ENCODE measurements at places on chromosomes 5 and 9.

DNA sequence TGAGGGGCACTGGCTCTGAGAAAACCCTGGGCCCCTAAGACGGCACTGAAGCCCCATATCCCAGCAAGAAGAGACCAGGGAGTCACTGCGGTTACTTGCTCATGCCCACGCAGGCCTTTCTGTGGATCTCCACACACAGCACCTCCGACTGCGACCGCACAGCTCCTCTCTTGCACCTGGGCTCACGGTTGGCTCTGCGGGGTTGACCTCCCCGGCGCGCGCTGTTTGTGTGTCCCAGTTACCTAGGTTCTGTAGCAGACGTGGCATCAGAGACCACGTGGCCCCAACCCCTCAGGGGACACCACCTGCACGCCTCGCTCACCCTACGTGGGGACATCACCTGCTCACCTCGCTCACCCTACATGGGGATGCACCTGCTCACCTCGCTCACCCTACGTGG lies 12.7 kb downstream of the LPCAT1 start:
- no peak for DNase-seq

DNA sequence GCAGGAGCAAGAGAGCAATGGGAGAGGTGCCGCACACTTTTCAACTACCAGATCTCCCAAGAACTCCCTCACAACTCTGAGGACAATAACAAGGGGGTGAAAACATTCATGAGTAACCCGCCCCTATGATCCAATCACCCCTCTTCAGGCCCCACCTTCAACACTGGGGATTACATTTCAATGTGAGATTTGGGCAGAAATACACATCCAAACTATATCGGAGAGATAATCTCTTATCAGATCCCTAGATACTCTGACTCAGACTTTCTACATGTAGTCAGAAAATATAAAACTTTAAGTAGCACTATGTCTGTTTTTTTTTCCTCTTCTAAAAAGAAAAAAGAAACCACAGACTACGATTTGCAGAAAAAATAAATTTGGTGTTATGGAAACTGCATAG lies 1595.9 kb upstream of the NUDT12 start:
- no peak for DNase-seq

DNA sequence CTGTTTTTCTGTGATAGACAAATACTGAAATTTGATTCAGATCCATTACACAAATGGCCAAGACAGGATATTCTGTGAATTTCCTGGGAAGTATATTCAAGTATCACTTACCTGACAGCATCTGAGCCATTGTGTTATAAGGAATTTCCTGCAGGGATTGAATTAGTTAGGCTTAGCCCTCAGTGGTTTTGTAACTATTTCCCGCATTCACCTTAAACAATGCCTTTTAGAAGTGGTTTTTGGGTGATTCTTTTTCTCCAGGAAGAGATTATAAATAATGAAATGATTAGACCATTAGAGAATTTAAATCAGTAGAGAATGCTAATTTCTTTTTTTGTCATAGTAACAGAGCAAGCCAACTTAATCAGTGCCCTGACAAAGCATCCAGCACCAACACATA lies 30.6 kb downstream of the ITGA1 start:
- no peak for DNase-seq

DNA sequence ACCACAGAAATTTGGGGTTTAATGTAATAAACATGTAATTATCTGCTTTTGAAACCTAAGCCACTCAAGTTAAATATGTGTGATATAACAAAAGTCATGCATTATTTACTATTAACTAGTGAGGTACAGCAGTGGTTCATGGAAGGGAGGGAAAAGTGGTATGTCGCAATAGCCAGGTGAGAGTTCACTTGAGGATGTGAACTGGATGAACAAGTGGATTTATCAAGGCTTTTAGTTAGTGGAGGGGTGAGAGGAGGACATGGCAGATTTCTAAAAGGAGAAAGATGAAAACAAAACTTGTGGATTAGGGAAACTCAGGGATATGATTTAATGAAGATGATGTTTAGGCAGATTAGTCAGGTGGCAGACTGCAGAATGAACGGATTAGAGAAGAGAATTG lies 141.3 kb upstream of the NFIB start:
- DNase-seq: no peak

GRCh38 chr9:32258482-32258881 lies 126.0 kb upstream of the ACO1 start:
- DNase-seq: no peak

- no peak for DNase-seq
Measured at GRCh38 chr9:82488313-82489200, 500.0 kb downstream of the SPATA31D1 start.

- DNase-seq: peak; percentile 94
Measured at GRCh38 chr9:127916720-127917581, at the start of gene ST6GALNAC4. Gene ST6GALNAC4 (minus strand): TSS chr9:127917041. CDS start chr9:127916419, 622 bp downstream.

- no peak for DNase-seq
Measured at GRCh38 chr5:169917500-169917899, 62.8 kb downstream of the INSYN2B start.

DNA sequence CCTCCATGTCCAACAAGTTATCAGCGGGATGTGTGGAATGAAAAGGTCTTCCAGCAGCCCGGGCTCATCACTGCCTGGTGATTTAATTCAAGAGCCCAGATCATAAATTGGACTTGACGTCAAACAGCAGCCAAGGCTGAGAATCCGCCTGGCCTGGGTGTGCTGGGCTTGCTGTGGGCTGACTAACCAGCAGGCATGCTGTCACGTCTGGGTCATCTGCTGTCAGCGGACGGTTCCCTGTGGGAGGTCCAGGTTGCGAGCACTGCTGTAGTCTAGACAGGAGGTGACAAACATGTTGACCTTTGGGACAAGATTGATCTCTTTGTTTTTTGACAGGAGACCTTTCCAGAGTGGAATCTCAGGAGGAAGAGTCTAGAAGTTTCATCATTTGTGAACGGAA lies 289.7 kb downstream of the OSTF1 start:
- no peak for DNase-seq

DNA sequence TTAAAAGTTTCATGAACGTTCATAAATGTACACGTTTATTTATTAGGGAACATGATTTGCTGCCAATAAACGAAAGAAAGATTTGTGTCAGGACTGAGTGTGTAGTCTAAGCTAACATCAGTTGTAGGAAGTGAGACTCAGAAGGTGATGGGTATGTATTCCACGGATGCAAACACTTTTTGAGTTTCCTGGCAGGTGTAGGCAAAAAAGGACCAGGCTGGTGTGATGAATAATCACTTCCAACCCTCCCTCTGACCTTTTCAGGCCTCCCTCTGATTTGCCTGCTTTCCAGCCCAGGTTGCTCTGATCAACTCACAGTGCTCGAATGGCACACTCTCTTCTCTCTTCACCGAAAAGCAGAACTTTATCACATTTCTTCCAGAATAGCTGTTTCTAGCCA lies 51.8 kb downstream of the BASP1 start:
- DNase-seq: no peak

DNA sequence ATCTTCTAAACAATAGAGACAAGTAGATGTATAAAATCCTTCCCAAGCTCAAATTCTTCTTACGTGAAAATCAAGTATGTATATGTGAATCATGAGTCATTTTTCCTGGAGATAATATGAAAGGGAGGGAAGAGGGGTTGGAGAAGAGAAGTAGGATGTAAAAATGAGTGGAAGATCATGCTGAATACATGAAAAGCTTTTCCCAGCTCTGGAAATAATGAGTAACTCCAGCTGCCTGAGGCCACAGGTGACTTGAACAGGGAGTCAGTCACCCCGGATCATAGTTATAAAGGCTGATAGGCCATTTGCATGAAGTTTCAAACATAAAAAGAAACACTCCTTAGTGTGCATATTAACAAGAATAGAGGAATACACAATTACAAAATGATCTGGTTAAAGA lies 486.7 kb downstream of the EFNA5 start:
- DNase-seq: no peak

- DNase-seq: no peak
Measured at GRCh38 chr5:23217159-23217558, 290.2 kb upstream of the PRDM9 start.

DNA sequence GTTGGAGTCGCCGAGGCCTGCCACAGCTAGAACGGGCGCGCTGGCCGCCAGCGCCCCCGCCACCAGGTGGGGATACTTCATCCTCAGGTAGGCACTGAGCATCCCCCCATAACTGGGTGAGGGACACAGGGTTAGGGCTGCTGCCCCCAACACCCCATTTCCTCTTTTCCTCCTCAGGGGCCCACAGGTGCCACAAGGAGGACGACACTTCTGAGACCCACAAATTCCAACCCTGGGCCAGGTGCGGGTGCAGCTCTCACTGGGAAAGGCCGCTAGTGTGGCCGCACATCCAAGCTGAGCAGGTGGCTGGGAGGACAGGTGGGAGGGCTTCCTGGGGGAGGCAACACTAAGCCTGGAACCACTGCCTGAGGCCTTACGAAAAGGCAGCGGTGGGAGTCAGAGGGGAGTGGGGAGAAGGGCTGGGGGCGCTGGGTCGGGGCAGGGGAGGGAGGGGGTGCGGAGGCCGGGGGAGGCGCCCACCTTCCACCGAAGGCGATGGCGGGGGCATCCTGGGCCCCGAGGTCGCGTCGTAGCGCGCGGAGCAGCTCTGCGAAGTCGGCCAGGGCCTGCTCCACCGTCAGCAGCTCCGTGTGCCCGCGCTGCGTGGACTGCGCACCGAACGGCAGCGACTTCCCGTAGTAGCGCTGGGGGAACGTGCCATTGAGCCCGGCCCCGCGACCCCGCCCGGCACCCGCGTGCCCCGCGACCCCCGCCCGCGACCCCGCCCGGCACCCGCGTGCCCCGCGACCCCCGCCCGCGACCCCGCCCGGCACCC lies 961 bp downstream of the DPP7 start:
- no peak for DNase-seq

DNA sequence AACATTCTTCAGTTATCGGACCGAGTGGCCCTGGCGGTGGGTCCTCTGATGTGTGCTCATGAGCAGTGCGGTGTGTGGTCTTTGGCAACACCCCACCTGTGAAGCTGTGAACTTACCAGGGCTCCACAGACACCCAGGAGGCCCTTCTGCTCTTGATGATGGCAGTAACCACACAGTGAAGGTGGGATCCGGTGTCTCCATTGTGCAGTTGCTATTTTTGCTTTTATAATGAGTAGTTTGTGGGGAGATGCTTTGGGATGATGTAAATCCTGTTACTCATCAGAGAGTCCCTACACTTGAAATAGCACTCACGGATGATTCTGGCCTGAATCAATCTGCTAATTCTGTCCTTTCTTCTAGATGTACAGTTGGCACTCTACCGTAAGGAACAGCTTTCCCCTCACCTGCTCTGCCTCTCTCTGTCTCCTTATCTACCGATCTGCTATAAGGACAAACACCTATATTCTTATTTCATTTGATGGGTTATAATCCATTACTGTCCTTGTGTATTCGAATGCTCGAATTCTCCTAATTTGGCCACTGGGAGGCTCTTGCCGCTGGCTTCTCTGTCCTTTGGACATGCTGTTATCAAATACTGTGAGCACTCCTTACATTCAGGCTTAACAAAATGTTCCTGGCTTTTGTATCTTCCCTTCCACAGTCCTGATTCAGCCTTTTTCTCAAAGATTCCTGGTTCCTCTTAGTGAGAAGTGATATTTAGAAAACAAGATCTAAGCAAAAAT lies 20.2 kb downstream of the ATPSCKMT start:
- DNase-seq: no peak

DNA sequence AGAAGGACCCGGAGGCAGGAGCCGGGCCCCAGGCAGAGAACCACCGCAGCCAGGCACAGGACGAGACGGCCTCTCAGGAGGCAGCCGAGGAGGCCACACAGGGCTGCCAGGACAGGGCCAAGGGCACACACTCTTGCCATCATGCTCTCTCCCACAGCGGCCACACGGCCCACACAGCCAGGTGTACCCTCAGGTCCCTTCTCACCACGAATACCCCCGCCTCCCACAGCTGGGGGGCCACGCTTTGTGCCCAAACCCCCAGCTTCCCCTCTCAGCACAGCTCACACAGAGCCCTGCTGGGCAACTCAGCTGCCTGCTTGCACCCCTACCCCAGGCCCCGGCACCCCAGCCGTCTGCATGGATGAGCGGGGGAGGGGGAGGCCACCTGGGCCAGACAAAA lies 5.3 kb downstream of the SSNA1 start:
- no peak for DNase-seq
